DMS153 (cell line): ENCODE measurements at places on chromosomes 2 and 18.

DNA sequence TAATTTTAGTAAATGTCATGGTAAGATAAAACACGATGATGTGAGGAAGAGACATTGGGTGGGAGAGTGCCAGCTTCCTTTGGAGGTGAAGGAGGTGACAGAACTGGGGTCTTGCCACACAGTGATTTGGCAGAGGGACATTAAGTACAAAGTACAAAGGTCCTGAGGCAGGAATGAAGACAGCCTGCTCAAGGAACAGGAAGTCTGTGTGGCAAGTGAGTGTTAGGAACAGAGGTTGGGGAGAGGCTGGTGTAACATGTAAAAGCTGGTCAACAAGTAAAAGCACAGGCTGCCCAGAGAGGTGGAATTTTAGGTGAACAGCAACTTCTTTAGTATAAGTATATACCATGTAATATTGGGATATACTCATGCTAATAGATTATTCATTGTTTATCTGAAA is 73.1 kb downstream of the INPP5D start:
- no peak for DNase-seq

DNA sequence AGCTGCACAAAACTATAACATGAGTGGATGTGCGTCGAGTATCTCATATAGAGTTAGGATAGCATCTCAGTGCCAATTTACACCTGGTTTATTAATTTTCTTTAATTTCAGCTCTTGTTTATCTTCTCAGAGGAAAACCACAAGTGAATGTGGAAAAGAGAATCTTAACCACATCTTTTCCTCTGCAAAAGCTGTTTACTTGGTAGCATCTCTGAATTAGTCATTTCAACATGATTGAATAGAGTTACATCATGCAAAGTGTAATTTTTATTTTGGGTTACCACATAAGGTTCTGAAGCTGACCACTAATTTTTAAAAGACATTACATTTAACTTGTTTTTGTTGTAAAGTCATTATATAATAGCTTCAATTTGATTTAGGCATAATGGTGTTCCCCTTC is 83.8 kb upstream of the FAM237A start:
- DNase-seq: no peak

DNA sequence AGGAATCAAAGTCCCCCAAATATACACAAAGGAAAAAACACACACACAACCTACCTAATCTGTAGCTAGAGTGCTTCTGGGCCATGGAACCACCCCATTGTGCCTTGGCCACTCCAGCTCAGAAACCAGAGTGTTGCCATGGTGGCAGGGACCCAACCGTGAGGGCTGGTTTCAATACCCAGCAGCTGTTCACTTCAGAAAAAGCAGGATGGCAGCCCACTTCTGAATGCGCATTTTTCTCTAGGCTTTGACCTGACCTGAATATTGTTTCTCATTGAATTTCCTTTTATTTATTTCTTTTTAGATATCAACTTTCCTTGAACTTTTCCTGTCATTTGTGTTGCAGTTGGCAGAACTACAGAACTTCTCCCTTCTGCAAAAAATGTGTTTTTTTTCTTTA is 43.0 kb upstream of the EHBP1 start:
- no peak for DNase-seq

DNA sequence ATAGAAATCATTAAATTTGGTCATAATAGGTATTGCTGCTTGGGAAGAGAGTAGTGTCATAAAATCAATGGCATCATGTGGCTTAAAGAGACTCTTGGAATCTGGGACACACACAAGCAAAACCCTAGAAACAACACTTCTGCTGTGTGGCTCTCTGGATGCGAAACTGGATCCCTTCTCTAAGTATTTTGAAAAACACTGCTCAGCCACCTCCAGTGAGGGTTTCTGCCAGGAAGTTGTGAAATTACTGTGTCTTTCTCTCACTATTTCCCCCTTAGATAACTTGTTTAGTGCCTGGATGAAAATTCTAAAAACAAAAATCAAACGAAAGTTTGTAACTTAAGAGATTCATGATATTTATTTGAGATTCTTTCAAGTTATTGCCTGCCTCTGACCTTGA is 163.8 kb downstream of the RHBDD1 start:
- DNase-seq: no peak

- no peak for DNase-seq
Measured at GRCh38 chr2:43005975-43006833, 213.8 kb upstream of the HAAO start.

DNA sequence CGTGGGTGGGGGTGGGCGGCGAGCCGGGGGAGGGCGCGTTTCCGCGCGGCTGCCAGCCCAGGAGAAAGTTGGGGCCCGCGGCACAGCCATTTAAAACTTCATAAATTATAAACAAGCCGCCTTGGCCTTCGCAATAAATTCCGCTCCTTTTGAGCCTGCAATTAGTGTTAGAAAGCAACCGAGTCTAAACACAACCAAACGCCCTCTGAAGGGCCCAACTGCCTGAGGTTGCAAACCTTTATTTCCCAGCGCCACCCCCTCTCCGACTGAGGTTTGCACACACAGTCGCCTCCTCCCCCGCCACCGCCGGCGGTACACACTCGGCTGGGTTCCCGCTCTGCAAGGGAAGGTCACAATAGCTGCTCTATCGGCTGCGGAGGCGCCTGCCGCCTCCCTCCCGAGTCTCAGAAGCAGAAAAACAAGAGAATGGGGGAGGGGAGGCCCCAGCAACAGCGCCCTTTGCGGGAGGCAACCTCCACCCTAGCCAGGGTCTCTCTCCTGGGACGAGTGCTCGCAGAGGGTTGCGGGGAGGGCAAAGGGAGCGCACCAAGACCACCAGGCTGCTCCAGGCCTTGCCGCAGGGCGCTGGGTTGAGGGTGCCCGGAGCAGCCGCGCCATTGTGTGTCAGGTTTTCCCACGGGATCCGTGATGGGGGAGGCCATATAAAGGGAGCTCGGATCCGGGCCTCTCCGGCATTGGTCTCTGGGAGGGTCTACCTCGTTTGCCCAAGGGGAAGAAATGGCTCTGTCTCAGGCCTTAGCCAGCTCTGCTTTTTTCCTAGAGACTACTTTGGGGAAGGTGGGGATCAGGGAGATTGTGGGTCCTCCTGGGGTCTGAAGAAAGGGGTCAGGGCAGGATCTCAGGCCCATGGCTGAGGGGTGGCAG is 13.4 kb upstream of the HOXD1 start:
- peak; percentile 67 for DNase-seq

DNA sequence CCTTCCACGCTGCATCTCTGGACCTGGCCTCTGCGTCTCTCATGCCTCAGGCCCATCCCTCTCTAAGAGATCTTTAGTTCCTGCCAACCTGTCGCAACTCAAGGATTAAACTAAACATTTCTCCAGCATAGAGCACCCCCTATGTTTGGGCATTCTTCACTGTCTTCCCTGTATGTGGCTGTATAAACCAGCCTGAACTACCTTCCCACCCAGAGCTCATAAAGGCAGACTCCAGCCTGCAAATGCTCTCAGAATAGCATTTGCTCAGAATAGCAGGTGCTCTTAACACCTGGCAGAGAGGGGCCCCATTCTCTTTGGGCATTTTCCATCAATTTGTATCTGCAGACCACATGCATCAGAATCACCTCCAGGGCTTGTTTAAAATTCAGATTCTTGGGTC is 83.4 kb downstream of the EHD3 start:
- no peak for DNase-seq

GRCh38 chr2:85458601-85459563 is 40.4 kb downstream of the SH2D6 start:
- DNase-seq: no peak

DNA sequence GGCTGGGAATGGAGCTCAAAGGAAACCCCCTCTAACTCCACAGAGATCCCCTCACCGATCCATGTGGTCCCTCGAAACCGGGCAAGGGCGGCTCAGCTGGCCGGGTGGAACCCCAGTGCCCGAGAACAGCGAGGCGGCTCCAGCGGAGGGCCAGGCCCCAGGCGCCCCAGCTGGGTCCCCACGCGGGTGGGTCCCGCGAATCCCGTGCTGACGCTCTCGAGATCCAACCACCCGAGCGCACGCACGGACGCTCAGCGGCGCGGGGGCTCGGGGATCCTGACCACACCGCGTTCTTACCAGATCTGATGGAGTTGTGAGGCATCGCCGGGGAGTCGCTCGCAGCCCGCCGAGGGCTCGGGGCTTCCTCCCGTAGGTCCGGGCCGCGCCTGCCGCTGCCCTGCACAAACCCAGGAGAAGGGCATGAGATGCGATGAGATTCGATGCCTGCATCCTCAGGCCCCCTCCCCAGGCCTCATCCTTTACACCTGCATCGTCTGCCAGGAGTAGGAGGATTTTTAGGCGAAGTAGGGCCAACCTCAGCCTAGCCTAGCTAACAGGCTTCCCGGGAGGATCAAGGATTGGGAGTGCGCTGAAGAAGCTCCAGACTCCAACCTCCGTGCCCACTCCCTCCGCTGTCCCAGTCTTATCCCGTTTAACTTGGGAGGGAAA is 514 bp downstream of the PAX8 start:
- no peak for DNase-seq

DNA sequence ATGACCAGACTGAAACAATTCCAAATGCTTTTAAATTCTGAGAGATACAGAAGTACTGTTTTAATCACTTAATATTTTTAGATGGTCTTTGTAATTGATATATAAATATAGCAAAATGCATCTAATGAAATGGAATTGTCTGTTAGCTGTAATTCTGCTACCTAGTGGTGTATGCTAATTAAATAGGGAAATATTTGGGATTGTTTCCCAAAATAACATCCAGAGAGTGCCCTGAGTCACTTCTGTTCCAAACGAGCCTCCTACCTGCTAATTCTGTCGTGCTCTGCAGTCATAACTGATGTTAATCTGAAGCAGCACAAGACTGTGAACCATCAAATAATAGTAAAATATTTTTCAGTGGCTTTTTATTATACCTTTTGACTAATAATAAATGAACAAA is 71.4 kb upstream of the NOSTRIN start:
- DNase-seq: no peak
